Adipocyte (in vitro differentiated cells): ENCODE measurements at places on chromosomes 5 and 9.

- DNase-seq = peak; percentile 75
Measured at GRCh38 chr9:14245901-14246525, 67.9 kb downstream of the NFIB start.

DNA sequence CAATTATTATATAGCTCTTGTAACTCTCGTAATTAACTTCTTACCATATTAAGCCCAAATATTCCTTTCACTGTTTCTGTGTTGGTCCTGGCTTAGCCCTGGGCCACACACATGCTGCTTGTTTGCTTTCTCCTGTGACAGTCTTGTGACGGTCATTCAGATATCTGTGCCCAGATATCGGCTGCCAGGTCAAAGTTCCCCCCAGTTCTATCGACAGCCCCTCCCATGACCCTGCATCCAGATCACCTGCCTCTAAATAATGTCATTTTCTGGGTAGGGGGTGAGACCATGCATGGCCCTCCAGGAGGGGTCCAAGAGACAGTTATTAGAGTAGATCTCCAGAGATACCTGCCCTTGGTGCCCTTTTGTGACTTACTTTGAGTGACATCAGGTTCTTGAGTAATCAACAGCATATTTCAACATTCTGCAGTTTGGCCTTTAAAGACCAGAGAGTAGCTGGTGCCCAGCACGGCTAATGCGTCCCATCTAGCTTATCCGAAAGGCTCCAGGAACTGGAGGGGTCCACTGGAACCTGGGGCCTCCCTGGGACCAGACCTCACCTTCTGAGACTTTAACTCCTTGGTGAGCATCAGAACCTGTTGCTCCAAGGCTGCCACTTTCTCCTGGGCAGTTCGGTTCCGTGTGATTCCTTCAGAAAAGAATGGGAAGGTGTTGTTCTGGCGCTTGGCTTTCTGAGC is 26.9 kb downstream of the TBC1D2 start:
- DNase-seq = no peak

- no peak for DNase-seq
Measured at GRCh38 chr5:35709688-35710087, 92.0 kb downstream of the SPEF2 start.

DNA sequence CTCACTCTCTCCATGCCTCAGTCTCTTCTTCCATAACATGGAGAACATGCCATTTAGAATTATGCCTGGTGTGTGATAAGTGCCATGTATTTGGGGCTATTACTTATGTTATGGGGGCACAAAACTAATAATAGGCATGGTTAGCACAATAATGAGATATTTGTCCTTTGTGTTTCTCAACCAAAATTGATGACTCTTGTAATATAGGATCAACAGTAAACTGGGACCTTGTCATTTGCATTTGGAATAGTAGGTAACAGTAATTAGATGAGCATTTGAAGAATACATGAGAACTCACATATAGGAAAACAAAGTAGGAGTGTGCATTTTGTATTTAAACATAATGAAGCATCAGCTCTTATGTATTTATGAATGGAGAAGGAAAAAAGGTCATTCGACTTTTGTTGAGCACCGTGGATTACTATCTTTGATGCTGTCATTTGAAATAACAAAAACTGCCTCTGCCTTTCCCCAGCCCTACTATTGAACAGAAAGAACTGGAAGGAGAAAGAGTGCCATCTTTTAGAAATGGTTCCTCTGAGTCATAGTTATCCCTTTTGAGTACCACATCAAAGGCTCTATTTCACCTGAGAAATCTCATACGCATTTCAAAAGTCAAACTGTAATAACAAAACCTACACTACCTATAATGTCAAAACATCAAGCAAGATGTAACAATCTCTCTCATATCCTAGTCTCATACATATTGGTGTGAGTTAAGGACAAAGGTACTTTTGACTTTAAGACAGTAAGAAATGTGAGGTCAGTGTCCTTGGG is 655.2 kb downstream of the PDE4D start:
- no peak for DNase-seq

GRCh38 chr9:87213948-87214347 is 266.6 kb upstream of the GAS1 start:
- DNase-seq = no peak

DNA sequence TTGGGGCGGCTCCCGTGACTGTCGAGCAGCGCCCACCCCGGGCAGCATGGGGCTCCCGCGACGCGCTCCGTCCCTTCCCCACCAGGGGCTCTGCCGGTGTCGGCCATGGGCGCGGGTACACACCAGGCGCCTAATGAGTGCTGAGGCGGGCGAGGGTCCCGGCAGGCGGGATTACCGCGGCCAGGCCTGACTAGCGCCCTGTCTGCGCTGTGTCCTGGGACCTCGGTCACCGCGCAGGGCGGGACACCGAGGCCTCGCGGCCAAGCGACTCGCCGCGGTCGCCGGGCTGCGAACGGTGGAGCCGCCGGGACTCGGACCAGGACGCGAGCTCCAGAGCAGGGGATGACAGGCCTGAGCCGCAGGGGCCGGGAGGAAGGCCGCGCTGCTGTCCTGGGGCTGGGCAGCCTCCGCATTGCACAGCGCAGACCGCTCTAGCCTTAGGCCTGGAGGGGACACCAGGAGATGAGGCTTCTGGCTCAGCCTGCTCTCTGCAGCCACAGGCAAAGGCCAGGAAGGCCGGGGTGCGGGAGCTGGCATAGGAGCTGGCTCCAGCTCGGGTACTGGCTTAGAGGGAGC is 14.1 kb downstream of the LCN10 start:
- DNase-seq = peak; percentile 66

- no peak for DNase-seq
Measured at GRCh38 chr5:76808141-76808691, 10.6 kb upstream of the F2RL1 start.
